ENCODE measurements at places on chromosomes 13 and 19.

GRCh38 chr19:6800991-6801484, 28.5 kb downstream of the VAV1 start:
- H3K4me1 ChIP-seq, result peaks cover 46% of the 10 kb centered on the region
- peak overlapping the region; percentile 85 for H3K4me3 ChIP-seq
- H3K27ac ChIP-seq, result peak overlapping the region; percentile 97
- DNase-seq, result no peak

- peaks cover 16% of the 10 kb centered on the region for H3K36me3 ChIP-seq
- H3K27me3 ChIP-seq, result no peaks in the 10 kb centered on the region
- no peak overlapping the region for H3K27ac ChIP-seq
- H3K4me3 ChIP-seq, result no peak overlapping the region
- peaks cover 2% of the 10 kb centered on the region for H3K4me1 ChIP-seq
These were observed 38.1 kb downstream of the RUBCNL start for GRCh38 chr13:46348961-46349360.

- no peak overlapping the region for H3K4me3 ChIP-seq
- H3K36me3 ChIP-seq, result peaks cover 5% of the 10 kb centered on the region
- H3K4me1 ChIP-seq, result peaks cover 13% of the 10 kb centered on the region
- DNase-seq, result no peak
These were observed 3.7 kb upstream of the RASL11A start for GRCh38 chr13:27266917-27267316.

DNA sequence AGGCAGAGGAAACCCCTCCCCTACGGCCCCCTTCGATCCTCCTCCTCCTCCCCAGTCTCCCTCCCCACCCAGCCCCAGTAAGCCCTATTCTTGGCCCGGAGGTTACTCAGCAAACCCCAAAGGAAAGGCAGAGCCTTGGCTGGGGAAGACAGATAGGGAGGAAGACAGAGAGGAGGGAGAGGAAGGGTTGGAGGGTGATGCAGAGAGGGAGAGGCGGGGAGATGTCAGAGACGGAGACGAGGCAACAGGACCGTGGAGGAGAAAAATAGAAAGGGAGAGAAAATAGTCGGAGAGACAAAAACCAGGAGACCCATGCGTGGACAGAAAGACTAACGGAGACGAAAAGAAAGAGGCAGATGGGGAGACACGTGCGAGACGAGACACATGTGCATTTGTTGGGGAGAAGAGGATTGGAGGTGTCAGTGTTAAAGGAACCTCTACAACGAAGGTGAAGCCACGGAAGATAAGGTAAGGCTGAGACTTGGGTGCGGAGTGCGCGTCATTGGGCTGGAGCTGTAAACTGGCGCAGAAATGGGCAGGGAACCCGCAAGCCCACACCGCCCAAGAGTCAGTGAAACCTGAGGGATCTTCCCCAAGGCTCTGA, 2.9 kb downstream of the TGFB1 start:
- H3K4me3 ChIP-seq, result peak overlapping the region; percentile 100
- H3K4me1 ChIP-seq, result peaks cover 34% of the 10 kb centered on the region
- no peak for DNase-seq
- peaks cover 63% of the 10 kb centered on the region for H3K36me3 ChIP-seq
- no peaks in the 10 kb centered on the region for H3K27me3 ChIP-seq

DNA sequence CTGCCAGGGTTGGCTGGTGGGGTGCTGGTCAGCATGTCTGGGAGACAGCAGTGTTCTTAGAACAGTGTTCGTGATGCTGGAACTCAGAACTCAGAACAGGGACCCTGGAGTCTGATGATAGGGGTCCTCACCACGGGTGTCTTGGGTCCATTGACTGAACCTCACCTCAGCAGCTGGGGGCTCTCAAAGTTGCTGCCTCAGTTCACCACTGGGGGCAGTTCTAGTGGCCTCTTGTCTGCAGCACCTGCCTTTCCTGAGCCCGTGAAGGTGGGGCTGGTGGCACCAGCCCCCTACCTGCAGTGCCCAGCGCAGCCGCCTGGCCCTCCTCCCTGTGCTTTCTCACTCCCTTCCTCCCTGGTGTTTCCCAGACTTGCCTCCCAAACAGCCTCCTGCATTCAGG, 28.5 kb downstream of the SAFB start:
- no peaks in the 10 kb centered on the region for H3K27me3 ChIP-seq
- peaks cover 82% of the 10 kb centered on the region for H3K36me3 ChIP-seq
- H3K4me3 ChIP-seq, result no peak overlapping the region
- H3K27ac ChIP-seq, result no peak overlapping the region

- DNase-seq, result no peak
- no peak overlapping the region for H3K27ac ChIP-seq
- H3K4me1 ChIP-seq, result no peaks in the 10 kb centered on the region
- H3K4me3 ChIP-seq, result no peak overlapping the region
- H3K36me3 ChIP-seq, result no peaks in the 10 kb centered on the region
- peaks cover 3% of the 10 kb centered on the region for H3K27me3 ChIP-seq
These were observed 81.0 kb downstream of the GPR12 start for GRCh38 chr13:26679411-26680122.

- no peaks in the 10 kb centered on the region for H3K27me3 ChIP-seq
- no peaks in the 10 kb centered on the region for H3K4me1 ChIP-seq
- no peaks in the 10 kb centered on the region for H3K36me3 ChIP-seq
- no peak for DNase-seq
These were observed 125.9 kb downstream of the MIPEP start for GRCh38 chr13:23763318-23763717.

GRCh38 chr13:42740753-42741152, 40.6 kb upstream of the FAM216B start:
- no peaks in the 10 kb centered on the region for H3K36me3 ChIP-seq
- no peak for DNase-seq
- H3K27me3 ChIP-seq, result peaks cover 13% of the 10 kb centered on the region

DNA sequence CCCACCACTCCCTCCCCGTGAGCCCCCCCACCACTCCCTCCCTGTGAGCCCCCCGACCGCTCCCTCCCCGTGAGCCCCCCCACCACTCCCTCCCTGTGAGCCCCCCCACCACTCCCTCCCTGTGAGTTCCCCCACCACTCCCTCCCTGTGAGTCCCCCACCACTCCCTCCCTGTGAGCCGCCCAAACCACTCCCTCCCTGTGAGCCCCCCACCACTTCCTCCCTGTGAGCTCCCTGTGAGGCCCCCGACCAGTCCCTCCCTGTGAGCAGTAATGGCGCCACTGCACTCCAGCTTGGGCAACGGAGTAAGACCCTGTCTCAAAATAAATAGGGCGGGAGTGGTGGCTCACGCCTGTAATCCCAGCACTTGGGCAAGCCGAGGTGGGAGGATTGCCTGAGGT, 9.9 kb downstream of the ABCA7 start:
- H3K27me3 ChIP-seq, result no peaks in the 10 kb centered on the region
- no peaks in the 10 kb centered on the region for H3K4me1 ChIP-seq
- H3K36me3 ChIP-seq, result peaks cover 6% of the 10 kb centered on the region

DNA sequence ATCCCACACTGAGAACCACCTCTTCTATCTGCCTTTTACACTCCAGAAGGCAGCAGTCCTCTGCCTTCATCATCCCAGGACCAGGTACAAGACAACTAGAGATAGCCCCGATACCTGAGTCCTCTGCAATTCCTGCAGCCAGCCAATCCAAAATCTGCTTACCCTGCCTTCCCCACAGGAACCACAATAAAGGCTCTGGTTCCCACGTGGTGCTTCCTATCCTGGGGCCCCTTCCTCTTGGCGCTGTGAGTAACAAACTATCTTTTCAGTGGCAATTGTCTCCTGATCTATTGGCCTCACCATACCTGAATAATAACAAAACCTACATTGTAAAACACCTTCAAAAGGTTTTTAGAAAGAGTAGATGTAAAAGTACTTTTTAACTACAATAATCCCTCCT, 63.1 kb downstream of the ZDHHC20 start:
- no peak overlapping the region for H3K4me3 ChIP-seq
- peaks cover 59% of the 10 kb centered on the region for H3K36me3 ChIP-seq
- peak overlapping the region; percentile 64 for H3K27ac ChIP-seq
- DNase-seq, result no peak
- H3K4me1 ChIP-seq, result peaks cover 23% of the 10 kb centered on the region

- H3K4me3 ChIP-seq, result no peak overlapping the region
- H3K4me1 ChIP-seq, result peaks cover 24% of the 10 kb centered on the region
- no peak overlapping the region for H3K27ac ChIP-seq
- H3K36me3 ChIP-seq, result peaks cover 8% of the 10 kb centered on the region
- DNase-seq, result no peak
These were observed 26.6 kb downstream of the DNAJC3 start for GRCh38 chr13:95703576-95703975.

DNA sequence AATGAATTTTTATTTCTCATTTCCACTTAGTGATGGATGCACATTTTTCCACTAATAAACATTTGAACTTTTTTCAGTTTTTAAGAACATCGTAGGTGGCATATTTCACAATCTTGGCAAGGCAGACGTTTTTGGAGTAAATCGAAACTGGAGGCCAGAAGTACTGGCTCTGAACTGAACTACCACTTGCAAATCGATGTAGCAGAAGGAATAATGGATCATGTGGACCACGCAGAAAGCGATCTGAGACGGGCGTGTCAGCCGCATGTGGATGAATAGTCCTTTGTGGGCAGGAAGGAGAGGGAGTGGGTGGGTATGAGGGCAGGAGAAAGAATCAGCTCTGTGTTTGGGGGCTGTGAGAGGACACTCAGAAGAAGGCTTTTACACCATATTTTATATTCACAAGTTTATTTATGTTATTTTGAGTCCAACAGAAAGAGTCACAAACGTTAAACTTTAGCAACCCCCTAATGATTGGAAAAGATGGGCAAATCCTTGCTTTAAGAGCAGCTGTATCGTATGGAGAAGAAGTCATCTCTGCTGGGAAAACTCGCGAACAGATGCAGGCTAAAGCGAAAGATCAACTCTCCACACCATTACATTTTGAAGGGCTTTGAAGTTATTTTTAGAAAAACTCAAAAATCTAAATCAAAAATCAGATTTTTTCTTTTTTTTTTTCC, 90.5 kb downstream of the COL4A2 start:
- no peaks in the 10 kb centered on the region for H3K4me1 ChIP-seq
- H3K27me3 ChIP-seq, result peaks cover 54% of the 10 kb centered on the region
- H3K4me3 ChIP-seq, result no peak overlapping the region

DNA sequence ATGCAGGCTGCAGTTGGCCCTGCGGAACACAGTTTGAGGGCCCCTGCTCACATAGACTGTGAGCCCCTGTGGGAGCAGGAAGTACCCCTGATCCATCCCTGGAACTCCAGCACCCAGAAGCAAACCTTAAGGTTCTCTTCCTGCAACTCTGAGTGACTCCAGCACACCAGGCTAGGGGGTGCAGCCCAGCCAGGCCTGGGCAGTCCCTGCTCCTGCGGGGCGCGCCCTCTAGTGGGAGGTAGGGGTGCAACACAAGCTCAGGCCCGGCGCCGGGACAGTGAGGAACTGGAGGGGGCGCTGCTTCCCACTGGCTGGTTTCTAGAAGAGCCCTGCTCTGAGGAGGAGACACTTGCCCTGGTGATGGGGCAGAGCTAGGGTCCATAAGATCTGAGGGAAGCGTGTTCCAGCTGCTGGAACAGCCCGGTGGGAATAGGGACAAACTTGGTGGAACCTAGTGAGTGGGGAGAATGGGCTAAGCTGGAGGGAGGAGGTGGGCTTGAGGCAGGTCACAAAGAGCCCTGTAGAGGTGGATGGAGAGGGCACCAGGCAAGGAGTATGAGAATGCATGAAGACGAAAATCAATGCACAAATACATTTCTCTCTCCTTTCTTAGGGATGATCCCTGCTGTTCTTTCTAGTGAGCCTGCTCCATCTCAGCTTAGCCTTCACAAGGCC, 5.0 kb downstream of the ZSCAN5A start:
- H3K27me3 ChIP-seq, result no peaks in the 10 kb centered on the region
- peaks cover 29% of the 10 kb centered on the region for H3K36me3 ChIP-seq
- DNase-seq, result peak; percentile 57
- H3K27ac ChIP-seq, result no peak overlapping the region
- H3K4me1 ChIP-seq, result peaks cover 14% of the 10 kb centered on the region
- H3K4me3 ChIP-seq, result no peak overlapping the region

Data from activated T-helper 2 cell treated with anti-CD3 and anti-CD28 coated beads, Interferon-gamma antibody, Interleukin-2, Interleukin-4, amounts not matched to agents 10 μg/mL and 5 μg/mL and 100 μg/mL, durations not matched to agents 14 hours and 24 hours and 36 hours (primary cell).